Thymus (tissue), 14 donors: ENCODE measurements at places on chromosomes 7 and 10. TPM values are rescaled to one million over a fixed set of nuclear protein-coding genes. Genes with fewer than 3 reads are reported as not detected.

GOLGA7B gene
- total RNA-seq, result 0.52 TPM

SRRM3 gene
- 0.05 TPM for total RNA-seq

PSD gene
- total RNA-seq, result 4.6 TPM

GJD4 gene
- 0.09 TPM for total RNA-seq

SFRP4 gene
- 0.80 TPM for total RNA-seq

KCP gene
- 0.09 TPM for total RNA-seq

ZCCHC24 gene
- total RNA-seq, result 1.2 TPM
